Dermis blood vessel endothelial cell (primary cell): ENCODE measurements at places on chromosomes 4 and X. TPM values are rescaled to one million over a fixed set of nuclear protein-coding genes. Genes with fewer than 3 reads are reported as not detected.

- no peak for DNase-seq
These were observed 622.4 kb downstream of the BCOR start for GRCh38 chrX:39475372-39475771.

Gene RAI2
- 2.2 and 2.4 TPM in 2 replicates for total RNA-seq

Gene ZNF711
- total RNA-seq, result 3.1 and 6.2 TPM in 2 replicates

Gene SLC25A43
- total RNA-seq, result 22.2 and 22.8 TPM in 2 replicates

Gene RELL1
- 187 and 289 TPM in 2 replicates for total RNA-seq

Gene TBX22
- not detected in 2 replicates for total RNA-seq

Gene SH2D1A
- not detected in 2 replicates for total RNA-seq
